ENCODE measurements at places on chromosomes 6 and 20.

DNA sequence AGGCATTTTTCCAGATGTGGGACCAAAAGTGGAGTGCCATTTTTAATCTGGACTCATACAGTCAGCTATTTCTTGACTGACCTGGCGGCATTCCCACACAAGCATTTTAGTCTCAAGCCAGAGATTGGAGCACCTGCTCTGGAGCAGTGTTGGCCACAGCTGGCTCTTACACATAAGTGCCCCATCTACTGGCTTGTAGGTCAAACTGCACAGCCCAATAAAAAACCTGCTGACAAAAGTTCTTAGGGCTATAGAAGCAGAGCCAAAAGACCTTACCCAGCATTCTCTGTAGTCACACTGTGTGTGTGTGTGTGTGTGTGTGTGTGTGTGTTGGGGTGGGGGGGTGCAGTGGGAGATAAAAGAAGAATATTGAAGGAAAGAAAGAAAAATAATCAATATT, 38.6 kb upstream of the SENP6 start:
- no peak for DNase-seq

DNA sequence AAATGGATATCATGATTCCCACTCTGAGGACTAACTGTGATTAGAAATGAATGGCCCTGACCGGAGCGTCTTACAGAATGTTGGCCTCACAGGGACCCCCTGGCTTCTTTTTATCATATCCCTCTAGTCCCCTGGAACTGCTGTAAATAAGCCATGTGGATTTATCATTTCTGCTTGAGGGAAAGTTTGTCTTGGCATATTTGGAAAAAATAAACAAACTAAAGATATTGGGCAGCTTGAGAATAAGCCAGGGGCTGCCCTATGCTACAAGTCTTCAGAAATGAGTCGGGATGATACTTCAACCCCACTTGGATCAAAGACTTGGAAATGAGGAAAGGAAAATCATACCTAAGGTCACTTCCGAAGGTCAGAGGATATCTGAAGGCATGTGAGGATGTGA, 179.1 kb downstream of the THBS2 start:
- DNase-seq, result no peak

DNA sequence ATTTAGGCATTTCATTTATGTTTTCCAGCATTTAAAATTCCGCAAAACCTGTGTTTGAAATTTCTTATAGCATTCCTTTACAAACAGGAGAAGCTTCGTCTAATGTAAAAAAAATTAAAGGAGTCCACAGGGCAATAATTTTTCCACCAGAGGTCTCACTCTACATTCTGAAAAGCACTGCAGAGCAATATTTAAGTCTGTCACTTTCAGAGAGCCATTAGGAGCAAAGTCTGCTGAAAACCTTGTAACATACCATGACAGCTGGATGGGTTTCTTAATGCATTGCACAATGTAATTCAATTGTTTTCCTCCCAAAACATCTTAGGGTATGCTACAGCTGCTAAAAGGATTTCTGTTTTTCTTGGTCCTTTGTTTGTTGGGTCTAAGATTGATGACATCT, 18.0 kb downstream of the BAG2 start:
- no peak for DNase-seq

DNA sequence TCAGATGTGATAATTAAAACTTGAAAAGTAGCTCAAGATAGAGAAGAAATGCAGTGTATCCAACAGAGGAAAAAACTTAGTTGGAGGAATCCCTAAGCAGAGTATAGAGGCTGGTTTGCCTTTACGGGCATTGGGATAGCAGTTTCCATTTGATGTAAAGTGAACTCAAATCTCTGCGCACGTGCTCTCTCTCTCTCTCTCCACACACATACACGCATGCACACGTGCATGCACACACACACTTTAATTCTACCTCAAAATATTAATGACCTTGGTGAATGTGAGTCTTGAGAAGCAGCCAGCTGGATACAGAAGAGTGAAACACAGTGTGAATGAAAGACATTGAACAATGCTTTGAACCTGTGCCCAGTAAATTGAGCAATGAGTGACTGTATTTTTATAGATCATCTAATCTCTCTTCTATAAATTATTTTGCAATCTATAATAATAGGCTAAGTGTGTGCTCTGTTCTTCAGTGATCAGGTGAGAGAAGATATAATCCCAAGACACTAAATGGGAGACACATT, 247.7 kb upstream of the FAM83B start:
- DNase-seq, result no peak

- no peak for DNase-seq
These were observed 794.3 kb downstream of the PHF3 start for GRCh38 chr6:64429926-64430325.

DNA sequence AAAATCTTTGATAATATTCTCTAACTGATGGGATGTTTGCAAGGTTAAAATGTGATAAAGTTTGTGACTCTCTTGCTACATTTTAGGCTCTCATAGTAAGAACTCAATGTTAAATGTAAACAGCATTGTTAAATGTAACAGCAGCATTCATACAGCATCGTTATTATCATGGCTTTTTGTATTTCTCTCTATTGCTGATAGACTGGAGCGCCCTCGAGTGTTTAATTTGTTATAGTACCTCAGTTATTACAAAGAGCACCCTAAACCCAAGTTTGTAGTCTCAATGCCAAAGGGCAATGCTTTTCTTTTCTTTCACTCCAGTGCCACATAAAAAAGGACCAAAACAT, 14.9 kb upstream of the TTPAL start:
- DNase-seq, result no peak

GRCh38 chr20:881783-882144, 34.4 kb downstream of the ANGPT4 start:
- no peak for DNase-seq

- no peak for DNase-seq
These were observed 79.6 kb downstream of the RPS12 start for GRCh38 chr6:132893772-132894490.

GRCh38 chr20:63834491-63834880, 3.4 kb upstream of the ZBTB46 start:
- no peak for DNase-seq

DNA sequence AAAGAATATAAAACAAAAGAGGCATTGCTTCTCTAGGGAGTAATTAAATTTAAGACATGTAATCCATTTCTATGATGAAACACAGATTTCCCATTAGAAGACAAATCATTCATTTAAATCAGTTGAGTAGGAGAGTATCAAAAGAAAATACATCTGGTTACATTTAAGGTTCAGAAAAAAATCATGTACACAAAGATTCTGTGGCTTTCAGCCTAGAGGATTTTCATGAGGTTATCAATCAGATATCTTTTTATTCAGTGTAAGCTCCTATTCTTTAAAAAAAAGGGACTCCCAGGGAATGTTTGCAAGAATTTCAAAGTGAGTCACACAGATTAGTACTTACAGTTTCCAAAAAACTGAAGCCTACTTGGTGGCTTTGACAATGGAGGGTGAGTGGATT, 24.9 kb downstream of the COL21A1 start:
- DNase-seq, result no peak

GRCh38 chr20:23066772-23067171, 17.3 kb upstream of the THBD start:
- DNase-seq, result no peak

GRCh38 chr6:90294008-90294511, 2.6 kb downstream of the BACH2 start:
- DNase-seq, result no peak

GRCh38 chr6:164370773-164371172, 938.6 kb downstream of the C6orf118 start:
- no peak for DNase-seq

DNA sequence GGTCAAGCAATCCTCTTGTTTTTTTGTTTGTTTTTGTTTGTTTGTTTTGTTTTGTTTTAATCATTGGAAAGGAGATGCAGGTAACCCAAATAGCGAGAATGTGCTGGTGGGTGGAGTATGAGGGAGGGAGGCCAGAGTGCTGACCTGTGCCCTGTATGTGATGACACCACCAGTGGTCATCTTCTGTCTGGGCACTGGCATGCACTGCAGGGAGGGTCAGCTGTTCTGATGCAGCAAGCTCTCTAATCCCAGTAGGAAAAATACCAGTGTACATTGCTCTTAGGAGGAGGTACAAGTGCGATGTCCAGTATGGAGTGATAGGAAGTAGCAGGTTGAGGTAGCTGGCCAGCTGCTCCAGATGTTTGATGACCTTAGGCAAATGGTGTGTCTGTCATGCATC, 2.9 kb upstream of the CST1 start:
- DNase-seq, result no peak

DNA sequence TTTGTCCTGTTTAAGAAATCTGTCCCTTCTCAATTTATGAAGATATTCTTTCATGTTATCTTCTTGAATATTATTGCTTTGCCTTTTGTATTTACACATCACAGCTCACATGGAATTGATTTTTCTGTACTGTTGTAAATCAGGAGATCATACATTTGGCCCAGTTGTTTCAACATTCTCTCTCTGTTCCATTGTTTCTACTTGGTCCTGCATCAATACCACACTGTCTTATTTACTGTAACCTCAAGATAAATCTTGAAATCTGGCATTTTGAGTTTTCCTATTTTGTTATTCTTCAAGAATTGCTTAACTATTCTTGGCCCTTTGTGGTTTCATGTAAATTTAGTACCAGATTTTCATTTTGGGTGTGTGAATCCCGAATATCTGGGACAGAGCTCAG, 121.7 kb upstream of the CCN2 start:
- DNase-seq, result no peak

DNA sequence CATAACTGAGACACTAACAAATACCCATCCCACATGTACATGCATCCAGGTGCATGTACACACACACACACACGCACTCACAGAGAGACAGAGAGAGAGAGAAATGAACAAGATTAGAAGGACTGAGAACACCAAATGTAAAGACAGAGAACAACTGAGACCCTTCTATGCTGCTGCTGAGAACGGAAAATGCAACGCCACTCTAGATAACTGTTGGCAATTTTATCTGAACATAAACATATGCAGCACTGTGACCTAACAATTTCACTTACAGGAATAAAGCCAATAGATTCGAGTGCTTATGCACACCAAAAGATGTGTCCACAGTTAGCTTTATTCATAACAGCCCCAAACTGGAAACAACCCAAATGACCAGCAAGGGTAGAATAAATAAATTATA, 103.8 kb upstream of the LY86 start:
- DNase-seq, result no peak

DNA sequence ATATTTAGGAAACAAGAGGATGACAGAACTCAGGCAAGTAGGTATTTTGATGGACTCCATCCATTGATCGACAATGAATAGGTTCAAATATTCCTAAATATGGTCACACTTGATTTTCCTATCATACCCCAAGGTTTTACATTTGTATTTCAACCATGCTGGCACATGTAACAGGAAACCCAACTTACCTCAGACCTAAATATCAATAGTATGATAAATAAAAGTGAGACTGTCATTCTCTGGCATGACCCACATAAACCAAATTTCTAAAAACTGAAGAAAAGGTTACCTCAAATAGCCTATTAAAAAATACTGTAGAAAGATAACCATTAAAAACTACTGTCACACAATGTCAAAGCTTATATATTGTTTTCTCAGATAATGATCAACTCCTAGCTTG, 97.3 kb downstream of the PRDM1 start:
- DNase-seq, result no peak

- no peak for DNase-seq
These were observed 58.4 kb downstream of the ANKEF1 start for GRCh38 chr20:10093087-10093591.

DNA sequence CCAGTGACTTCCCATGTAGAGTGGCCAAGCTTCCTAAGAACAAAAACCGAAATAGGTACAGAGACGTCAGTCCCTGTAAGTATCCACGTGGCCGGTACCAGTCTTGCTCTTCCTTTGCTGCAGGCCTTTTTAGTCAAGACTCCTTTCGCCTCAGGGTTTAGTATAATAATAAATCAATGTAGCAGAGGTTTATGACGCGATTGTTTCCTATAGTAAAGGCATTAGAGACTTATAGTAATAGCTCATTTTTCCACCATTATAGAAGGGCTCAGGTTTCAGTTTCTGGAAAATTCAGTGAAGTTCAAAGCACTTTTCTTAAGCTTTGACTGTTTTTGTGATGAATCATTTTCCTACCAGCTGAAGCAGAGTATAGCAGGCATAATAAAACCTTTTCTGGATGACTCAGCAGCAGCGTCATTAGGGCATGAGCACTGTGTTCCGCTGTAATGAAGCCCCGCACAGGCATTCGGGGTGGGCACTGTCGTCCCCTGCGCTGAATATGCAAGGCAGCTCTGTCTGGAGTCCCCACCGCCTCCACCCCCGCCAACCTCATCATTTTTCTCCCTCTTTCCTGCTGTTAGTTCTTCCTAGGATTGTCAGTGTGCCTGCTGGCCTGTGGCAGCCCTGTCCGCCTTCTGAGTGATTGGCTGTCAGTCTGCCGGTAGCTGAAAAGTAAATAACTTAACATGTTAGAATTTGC, 51.3 kb downstream of the PTPN1 start:
- no peak for DNase-seq

- DNase-seq, result no peak
These were observed 79.1 kb downstream of the RPP40 start for GRCh38 chr6:4924661-4925271.

DNA sequence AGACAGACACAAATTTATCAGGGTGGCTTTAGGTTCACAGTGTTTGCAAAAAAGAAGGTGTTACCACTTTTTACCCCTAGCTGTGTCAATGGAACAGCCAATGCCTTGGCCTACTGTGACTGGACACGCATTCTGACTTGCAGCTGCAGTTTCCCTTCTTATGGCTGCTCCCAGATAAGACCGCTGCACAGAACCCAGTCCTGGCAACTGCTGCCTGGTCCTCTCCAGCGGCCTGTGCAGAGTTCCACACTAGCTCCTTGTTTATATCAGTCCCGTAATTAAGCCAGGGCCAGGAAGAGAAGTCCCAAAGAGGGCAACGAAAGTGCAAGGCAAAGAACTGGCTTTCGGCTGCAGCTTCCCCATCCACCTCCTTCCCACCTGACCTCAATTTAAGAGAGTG, 283.0 kb downstream of the FOXC1 start:
- DNase-seq, result no peak

GRCh38 chr20:39269493-39270217, 307.5 kb downstream of the DHX35 start:
- DNase-seq, result no peak

DNA sequence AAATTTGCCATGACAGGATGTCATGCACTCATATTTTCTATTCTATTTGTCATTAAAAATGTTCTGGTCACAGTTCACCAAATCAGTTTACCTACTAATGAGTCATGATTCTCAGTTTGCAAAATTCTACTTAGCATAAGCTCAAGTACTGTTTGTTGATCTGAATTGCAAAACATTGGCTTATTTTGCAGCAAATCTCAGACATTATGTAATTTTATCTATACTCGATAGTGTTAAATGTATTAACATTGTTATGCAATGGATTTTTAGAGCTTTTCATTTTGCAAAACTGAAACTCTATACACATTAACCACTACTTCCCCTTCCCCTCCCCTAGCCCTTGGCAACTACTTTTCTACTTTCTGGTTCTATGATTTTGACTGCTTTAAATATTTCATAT, 213.8 kb upstream of the ZFP64 start:
- no peak for DNase-seq
